Hematopoietic multipotent progenitor cell (in vitro differentiated cells): ENCODE measurements at places on chromosomes 6 and 20. TPM values are rescaled to one million over a fixed set of nuclear protein-coding genes. Genes with fewer than 3 reads are reported as not detected.

DNA sequence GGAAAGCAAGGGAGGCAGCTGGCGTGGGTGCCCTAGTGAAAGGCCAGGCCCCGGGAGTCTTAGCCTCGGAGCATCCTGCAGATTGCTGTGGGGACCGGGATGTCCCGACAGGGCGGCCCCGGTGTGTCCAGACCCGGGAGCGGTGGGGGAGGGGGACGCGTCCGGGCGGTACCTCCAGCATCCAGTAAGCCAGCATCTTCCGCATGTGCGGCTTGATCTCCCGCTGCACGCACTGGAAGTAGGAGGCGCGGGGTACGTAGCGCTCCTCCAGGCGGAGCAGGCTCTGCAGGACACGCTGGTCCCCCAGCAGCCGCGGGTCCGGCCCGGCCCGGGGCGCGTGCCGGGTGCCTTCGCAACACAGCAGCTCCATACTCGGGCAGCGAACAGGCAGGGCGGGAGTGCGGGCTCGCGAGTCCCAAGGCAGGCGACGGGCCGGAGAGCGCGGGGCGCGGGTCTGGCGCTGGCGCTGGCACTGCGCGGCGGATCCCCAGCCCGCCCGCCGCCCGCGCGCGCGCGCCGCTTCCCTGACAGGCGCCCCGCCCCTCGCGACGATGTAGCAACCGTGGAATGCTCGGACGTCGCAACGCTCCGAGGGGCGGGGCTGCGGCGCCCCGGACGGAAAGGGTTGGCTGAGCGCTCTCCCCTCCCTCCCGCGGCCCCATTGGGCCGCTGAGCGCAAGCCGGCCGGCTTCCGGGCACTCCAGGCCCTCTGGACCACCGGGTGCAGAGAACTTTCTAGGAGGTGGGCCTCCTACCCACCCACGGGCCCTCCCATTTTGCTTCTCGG is at the start of gene CCND3:
Gene CCND3, minus strand, starts transcription at position 529 of the 787 bp plus-strand sequence. Its CDS starts 159 bp downstream, at position 370.
- DNase-seq: peak; percentile 72

GRCh38 chr6:35487658-35488516 is 9.0 kb downstream of the TEAD3 start:
- DNase-seq: peak; percentile 32

Gene FUT9
- under 0.01 TPM for total RNA-seq

DNA sequence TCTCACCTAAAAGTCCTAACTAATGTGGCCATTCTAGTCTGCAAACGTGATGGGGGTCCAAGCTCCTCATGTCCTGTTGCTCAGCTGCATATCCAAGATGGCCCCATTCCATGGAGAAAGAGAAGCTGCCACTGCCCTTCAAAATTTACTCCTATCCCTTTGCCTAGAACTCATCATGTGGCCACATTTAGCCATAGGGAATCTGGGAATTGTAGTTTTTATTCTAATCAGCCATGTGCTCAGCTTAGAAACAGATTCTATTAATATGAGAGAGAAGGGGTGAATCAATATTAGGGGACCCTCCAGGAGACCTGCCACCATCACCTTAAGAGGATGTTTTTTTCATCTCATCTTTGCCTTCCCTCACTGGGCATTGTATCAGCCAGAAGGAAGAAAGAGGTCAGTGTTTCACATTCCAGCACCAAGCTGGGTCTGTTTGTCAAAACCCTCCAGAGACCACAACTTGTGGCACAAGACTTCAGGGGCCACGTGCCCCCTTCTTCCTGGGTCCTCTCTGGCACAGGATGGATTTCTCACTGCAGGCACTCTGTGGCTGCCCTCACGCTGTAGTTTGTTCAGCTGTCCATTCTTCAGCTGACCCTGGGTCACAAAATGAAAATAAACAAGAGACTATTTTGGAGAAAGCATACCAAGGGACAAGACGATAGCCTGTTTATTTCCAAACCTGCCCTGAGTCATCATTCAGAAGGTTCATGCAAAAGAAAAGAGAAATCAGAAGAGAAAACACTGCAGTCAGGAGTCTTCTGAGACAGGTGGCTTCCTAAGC is 172.0 kb downstream of the EYA2 start:
- no peak for DNase-seq

- no peak for DNase-seq
Measured at GRCh38 chr6:112486454-112486853, 139.3 kb downstream of the RFPL4B start.

Gene OOEP
- total RNA-seq: 0.27 TPM

DNA sequence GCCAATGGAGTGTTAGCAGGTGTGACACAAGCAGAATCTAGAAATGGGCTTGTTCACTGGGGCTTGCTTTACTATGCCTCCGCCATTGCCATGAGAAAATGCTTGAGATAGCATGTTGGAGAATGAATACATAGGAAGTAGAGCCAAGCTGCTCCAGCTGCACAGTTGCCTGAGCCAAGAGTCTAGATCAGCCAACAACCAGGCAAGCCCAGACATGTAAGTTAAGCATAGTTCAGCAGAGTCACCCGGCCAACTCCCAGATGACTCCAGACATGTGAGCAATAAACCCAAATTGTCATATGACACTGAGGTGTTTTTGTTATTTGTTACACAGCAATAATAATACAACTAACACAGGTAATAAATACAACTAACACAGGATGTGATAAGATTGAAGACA is 167.9 kb downstream of the HAO1 start:
- DNase-seq: no peak

- no peak for DNase-seq
Measured at GRCh38 chr6:68975064-68975463, 340.0 kb downstream of the ADGRB3 start.

DNA sequence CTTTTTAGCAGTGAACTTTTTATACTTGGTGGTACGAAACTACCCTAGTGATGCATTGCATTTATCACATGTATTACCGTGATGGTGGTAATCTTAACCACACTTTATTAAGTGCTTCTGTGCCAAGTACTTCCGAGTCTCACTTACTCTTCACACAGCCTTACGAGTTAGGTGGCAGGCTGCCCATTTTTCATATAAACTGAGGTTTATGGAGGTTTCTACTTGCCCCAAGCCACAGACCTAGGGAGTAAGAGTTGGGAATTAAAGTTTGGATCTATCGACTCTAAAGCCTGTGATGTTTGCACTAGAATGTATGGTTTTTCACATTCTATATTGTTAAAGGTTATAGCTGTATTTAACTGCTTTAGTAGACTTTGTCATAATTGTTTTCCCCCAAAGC is 5.5 kb upstream of the PABPC1L start:
- no peak for DNase-seq

GRCh38 chr20:7836076-7836475 is 104.2 kb downstream of the HAO1 start:
- DNase-seq: no peak

DNA sequence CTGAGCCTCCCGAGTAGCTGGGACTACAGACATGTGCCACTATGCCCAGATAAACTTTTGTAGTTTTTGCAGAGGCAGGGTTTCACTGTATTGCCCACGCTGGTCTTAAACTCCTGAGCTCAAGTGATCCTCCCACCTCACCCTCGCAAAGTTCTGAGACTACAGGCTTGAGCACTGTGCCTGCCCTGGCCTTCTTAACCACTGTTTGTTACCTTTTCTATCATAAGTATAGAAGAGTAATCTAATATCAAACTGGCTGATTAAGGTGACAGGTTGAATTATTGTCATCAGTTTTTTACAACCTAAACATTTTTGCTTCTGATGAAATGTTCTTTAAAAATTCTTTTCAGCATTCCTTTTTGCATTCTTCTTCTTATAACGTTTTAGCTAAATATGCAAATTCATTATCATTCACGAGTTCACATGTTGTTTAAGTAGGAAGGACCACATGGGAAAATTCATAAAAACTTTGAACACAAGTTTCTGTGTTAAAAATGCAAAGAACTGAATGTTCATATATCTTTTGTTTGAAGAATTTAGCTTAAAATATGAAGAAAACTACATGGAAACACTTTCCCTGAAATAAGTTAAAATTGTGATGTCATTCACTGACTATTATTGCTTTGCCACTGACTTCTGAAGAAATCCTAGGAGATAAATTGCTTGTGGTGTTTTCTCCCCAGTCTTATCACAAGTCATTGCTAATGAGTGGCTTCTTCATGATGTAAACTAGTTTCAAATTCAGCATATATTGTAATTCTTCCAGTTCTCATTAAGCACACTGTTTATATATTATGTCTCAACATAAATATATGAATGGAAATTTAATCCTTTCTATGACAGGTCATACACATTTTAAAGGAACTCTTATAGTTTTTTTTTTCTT is 106.7 kb downstream of the ADGRB3 start:
- no peak for DNase-seq

DNA sequence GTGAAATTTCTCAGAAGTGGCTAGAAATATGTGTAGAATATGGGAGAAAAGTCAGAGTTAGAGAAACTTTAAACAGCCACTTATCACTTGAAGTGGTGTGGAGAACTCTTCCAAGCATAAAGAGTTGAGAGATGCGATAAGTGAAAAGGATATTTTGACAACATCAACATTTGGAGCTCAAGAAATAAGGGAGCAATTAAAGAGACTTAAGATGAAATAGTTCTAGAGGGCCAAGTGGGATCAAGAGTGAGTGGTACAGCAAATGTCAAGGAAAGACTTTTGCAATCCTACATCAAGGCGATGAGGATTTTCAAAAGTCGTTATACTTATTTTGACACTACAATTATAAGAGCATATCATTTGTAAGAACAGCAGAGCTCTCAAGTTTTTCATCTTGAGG is 9.6 kb downstream of the RSPH4A start:
- no peak for DNase-seq

GRCh38 chr20:43690943-43691598 is 24.2 kb downstream of the MYBL2 start:
- DNase-seq: no peak

DNA sequence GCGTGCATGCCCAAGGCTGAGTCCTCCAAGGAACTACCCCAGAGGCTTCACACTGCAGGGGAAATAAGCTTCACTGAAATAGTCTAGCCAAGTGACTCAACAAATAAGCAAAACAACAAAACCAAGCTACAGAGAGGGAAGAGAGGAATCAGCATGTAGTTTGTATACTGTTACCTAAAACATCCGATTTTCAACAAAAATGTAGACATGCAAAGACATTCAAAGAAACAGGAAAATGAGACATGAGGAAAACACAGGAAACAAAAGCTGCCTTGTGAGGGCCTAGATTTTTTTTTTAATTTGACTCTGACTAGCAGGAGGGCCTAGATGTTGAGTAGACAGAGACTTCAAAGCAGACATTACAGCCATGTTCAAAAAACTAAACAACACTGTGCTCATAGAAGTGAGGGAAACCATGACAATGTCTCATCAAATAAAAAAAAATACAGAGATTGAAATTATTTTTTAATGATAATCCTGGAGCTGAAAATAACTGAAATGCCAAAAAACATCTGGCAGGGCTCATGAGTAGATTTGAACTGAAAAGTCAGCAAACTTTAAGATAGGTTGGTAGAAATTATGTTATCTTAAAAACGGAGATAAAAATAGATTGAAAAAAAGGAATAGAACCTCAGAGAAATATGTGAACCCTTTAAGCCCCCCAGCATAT is 16.4 kb upstream of the KIF25 start:
- no peak for DNase-seq

Gene GPLD1
- total RNA-seq: 3.0 TPM

- no peak for DNase-seq
Measured at GRCh38 chr6:2731281-2731909, 19.3 kb downstream of the MYLK4 start.

DNA sequence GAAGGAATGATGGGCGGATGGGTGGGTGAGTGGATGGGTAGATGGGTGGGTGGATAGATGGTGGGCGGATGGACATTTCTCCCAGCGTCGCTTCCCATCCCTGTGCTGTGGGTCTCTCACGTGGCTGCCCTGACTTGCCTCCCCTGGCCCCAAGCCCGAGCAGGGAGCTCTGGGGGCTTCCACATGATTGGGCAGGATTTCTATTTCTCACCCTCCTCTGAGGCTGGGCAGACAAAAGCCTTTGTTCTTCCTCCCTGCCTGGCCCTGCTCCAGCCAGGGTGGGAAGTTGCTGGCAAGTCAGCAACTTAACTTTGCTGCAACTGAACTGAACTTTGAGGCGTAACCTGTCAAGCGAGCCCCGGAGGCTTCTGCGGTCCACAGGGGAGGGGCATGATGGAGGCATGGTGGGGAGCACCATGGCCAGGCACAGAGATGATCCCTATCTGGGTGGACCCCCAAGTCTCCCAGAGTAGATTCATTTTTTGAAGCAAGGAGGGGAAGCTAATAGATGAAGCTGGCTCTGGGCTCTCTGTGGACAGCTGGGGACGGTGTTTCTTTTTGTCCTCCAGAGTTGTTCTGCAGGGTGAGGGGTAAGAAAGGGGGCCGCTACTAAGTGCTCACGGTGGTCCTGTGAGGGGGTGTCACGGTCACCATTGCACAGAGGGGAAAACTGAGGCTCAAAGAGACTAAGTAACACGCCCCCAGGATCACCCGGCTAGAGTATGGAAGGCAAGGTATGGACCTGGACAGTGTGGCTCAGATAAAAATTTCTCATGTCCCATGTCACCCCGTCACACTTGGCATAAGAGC is 140.1 kb downstream of the CEBPB start:
- no peak for DNase-seq

Gene NOX3
- not detected for total RNA-seq

DNA sequence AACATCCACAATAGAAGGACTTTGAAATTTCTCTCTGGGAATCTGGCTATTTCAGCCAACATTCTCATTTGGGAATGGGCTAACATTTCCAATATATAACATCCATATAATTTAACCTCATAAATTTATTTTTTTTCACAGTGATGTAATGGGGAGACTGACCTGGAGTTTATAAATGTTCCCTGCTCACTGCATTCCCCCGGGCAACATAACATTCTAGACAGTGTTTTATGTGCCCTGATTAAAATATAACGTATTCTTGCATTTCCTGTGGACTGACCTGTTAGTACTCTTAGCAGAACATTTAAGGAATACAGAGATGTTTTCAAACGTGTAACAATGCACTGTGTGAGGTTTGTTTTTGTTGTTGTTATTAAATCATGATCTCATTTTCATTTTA is 20.9 kb downstream of the TSHZ2 start:
- no peak for DNase-seq

Gene TRIM31
- total RNA-seq: not detected

Gene BANF2
- not detected for total RNA-seq

Gene CD24
- total RNA-seq: 3.5 TPM

GRCh38 chr20:15162079-15162647 is 824.8 kb upstream of the FLRT3 start:
- DNase-seq: no peak

Gene EGFL8
- 5.1 TPM for total RNA-seq

- peak; percentile 97 for DNase-seq
Measured at GRCh38 chr20:37316116-37316774, 26.8 kb downstream of the MANBAL start.

DNA sequence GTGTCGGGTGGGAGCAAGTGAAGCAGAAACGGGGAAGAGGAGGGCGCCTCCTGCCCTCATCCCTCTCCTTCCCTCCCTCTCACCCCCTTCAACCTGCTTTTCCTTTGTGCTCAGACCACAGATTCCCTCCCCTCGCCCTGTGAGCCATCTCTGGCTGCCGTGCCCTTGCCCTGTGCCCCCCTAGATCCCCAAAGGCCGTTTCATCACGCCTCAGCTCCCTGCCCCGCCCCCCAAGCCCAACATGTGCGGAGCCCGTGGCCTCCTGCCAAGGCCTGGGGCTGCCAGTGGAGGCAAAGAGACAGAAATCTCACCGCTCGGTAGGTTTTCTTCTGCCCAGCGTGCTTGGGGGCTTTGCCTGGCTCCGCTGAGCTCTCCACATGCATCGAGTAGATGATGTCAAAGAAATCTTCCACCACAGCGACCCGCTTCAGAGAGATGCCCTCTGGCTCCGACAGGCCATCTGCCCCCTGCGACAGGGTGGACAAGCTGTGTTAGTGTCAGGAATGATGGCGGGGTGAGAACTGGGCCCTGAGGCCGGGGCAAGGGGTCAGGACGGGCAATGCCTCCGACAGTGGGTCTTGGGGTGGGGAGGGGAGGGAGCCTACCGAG is 57.6 kb downstream of the NOL4L start:
- DNase-seq: peak; percentile 54

Gene MOCS3
- total RNA-seq: 11.0 TPM

Gene CD93
- 5.9 TPM for total RNA-seq
